ENCODE measurements at places on chromosomes 7 and 10. TPM values are rescaled to one million over a fixed set of nuclear protein-coding genes. Genes with fewer than 3 reads are reported as not detected.

DNA sequence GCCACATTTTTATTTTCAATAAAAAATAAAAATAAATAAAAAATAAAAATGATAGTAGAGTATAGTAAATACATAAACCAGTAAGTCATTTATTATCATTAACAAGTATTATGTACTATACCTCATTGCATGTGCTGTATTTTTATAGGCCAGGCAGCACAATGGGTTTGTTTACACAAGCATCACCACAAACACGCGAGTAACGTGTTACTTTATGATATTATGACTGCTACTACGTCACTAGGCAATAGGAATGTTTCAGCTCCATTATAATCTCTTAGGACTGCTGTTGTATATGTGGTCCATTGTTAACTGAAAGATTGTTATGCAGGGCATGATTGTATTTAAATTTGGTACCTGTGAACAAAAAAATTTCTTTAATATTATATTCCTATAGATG lies 20.8 kb upstream of the SDHAF3 start:
- DNase-seq, result no peak

- no peak for DNase-seq
Observed at GRCh38 chr10:45470098-45471012, 96.3 kb downstream of the ALOX5 start.

GRCh38 chr10:6579183-6579903 lies 733 bp downstream of the PRKCQ start:
- DNase-seq, result no peak

DNA sequence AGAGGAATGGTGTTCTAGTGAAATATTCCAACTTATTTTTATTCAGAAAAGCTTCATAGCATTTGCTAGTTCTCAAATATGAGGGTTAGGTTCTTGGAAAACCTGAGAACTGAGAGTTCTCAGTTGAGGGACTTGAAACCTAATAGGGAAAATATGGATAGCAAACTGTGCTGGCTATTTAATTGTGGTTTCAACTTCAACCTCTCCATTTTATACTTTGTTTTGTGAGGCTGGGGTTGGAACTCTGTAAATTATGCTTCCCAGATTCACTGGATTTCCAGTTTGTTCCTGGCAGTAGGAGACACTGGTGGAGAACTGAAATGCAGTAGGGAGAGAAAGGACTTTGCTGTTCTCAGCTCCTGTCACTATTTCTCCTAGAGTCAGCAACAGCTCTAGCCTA lies 52.7 kb downstream of the CDK14 start:
- no peak for DNase-seq

GRCh38 chr10:16779384-16779915 lies 37.8 kb downstream of the RSU1 start:
- no peak for DNase-seq

DNA sequence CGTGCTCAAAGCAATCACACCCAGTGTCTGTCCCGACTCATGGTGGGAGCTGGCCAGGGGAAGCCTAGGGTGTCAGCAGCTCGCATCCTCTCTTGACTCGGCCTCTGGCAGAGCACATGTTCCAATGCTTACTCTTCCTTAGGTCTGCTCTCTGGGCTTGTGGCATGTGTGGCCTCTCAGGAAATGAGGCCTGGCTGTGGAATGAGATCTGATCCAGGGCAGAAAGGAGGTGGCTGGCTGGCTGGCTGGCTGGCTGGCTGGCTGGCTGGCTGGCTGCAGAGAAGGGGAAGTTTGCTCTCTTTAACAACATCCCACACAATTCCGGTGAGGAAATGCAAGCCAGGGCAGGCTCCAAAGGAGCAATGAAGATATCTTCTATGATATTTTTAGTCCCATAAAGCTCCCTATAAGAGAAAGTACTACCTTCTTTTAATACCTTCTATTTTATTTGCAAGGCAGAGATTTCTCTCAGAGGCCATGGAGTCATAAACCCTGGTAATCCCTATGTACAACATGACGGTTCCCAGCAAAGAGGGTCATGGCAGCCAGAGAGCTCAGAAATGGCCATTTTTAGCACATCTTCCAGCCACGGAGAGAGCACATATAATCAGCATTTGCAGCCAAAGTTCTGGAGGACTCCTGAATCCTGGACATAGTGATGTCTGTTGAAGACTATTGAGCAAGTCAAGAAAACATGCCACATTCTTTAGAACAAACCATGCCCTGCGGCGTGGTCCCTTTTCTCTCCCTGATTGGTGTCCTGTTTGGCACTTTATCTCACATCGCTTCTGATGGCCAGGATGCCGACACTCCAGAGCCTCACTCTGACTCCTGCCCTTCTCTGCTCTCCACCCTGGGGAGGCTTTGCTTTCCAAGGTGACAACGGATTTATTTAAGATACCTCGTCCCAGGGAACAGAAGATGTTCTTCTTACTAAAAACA lies 153.7 kb downstream of the FANK1 start:
- no peak for DNase-seq

Gene FZD1
- polyA plus RNA-seq, result 12.0 TPM

Measured in muscle of arm (tissue), 14 donors.